ENCODE measurements at places on chromosomes 16 and 17.
A peak's percentile ranks its signal among the peaks of the same experiment; 100 is the strongest.

DNA sequence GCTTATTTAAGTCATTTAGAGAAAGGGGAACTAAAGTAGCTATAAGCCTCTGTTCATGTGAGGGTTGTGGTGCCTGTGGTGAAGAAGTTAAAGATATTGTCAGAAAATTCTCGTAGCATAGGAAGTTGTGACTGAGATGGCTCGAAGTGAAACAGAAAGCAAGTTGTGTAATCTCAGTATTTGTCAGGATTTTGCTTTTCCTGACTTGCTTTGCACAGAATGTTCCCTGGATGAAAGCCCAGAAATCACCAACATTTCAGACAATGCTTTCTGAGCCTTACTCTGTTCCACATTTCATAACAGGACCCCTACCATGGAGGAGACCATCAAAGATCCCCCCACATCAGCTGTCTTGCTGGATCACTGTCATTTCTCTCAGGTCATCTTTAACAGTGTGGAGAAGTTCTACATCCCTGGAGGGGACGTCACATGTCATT lies 10.6 kb downstream of the CALCOCO2 start:
- DNase-seq = no peak

GRCh38 chr16:2955438-2955778 lies 8.7 kb upstream of the KREMEN2 start:
- no peak for DNase-seq

GRCh38 chr17:39598047-39598481 lies 9.7 kb downstream of the NEUROD2 start:
- no peak for DNase-seq

GRCh38 chr17:61018938-61019337 lies 341.3 kb downstream of the BCAS3 start:
- DNase-seq = no peak

DNA sequence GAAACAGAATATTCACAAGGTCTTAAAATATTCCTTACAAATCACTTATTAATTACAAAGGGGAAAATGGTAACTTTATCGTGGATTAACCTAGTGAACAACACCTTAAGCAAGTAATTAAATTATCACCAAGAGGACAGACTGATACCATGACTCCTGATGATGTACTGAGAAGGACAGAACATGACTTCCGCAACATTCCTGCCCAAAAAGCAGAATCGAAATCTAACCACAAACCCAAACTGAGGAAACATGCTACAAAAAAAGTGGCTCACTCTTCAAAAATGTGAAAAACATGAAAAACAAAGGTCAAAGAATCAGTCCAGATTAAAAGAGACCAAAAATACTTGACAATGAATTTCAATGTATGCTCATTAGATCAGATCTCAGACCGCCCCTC lies 151.5 kb downstream of the AATF start:
- no peak for DNase-seq

DNA sequence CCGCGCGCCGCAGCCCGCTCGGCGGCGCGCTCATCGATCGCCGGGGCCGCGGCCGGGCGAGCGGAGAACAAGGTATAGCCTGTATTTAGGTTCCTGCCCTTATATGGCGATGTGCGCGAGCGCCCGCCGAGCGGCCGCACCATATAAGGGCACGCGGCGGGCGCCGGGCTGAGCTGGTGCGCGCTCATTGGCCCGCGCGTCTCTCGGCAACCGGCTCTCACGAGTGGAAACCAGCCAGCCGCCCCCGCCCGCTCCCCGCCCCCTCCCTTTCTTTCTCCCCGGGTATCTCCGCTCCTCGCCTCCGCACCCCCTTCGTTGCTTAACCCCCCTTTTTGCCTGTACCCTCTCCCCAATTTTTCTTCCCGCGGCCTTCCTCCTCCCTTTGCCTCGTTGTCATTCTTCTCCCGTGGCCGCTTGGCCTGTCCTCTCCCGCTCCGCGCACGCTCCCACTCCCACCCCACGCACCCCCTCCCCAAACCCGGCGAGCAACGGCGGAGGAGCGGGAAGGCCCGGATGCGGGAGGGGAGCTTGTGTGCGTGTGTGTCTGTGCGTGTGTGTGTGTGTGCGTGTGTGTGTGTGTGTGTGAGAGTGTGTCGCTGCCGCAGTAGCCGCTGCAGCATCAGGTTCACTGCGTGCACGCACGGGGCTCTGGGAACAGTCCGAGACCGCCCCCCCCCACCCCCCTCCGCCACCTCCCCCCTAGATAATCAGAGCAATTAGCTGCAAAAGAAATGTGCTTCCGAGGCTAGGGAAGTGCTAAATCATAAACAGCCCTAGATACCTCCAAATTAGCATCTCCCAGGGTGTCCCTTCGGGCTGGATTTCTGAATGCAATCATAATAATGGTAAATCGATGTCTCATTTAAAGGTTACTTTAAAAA lies 13.5 kb upstream of the CBX8 start:
- DNase-seq = peak; percentile 20

GRCh38 chr17:74785096-74785980 lies 9.2 kb upstream of the NAT9 start:
- DNase-seq = no peak

DNA sequence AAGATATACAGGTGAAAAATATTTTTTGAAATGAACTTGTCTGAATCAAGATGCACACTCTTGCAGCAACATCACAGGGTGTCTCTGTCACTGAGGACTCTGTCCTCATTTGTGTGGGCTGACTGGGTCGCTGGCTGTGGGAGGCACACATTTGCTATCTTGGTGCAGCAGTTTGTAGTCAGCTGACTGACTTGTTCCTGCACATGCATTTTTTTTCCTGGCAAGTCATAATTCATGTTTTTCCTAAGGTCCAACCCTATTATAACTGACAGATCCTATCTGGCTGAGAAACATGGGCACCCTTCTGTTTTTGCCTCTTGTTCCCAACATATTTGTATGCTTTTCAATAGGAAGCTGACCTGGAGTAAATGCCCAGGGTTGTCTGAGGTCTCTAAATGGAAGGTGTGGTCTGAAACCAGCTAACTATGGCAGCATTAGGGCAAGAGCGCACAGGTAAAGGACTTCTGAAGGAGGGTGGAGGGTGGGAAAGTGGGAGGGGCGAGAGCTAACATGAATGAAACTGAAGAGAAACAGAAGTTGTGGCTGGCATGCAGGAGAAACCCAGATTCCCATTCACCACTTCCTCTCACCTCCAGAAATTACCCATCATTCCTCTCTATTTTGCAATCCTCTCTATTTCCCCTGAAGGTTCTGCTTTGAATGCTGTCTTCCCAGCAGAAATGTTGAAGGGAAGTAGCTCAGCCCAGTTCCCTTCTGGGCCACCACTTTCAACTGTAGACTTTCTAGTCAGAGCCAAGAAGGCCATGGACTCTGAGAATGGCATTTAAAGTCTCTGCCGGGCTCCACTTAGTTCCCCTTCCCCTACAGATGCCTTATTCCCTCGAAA lies 166.1 kb downstream of the PRKCA start:
- no peak for DNase-seq

DNA sequence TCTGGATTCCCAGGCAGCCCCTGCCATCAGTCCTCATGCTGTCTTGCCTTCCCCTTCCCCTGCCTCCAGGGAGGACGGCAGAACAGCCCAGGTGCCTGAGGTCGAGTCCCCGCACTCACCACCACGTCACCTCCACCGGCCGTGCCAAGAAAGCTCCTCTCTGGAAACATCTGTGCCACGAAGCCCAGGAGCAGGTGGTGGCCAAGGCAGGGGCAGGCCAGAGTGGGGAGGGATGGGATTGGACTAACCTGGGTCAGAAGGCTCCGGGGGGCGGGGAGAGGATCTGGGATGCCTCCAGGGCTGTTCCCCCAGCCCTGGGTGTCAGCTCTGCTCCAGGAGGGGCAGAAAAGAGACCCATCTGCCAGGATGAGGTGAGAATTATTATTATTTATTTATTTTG lies 7.4 kb upstream of the DPEP1 start:
- no peak for DNase-seq

- no peak for DNase-seq
Measured at GRCh38 chr16:85528528-85529387, 84.4 kb upstream of the GSE1 start.

- no peak for DNase-seq
Measured at GRCh38 chr16:83720213-83720612, 87.6 kb upstream of the HSBP1 start.

GRCh38 chr17:78628547-78629435 lies 51.6 kb upstream of the DNAH17 start:
- DNase-seq = no peak

DNA sequence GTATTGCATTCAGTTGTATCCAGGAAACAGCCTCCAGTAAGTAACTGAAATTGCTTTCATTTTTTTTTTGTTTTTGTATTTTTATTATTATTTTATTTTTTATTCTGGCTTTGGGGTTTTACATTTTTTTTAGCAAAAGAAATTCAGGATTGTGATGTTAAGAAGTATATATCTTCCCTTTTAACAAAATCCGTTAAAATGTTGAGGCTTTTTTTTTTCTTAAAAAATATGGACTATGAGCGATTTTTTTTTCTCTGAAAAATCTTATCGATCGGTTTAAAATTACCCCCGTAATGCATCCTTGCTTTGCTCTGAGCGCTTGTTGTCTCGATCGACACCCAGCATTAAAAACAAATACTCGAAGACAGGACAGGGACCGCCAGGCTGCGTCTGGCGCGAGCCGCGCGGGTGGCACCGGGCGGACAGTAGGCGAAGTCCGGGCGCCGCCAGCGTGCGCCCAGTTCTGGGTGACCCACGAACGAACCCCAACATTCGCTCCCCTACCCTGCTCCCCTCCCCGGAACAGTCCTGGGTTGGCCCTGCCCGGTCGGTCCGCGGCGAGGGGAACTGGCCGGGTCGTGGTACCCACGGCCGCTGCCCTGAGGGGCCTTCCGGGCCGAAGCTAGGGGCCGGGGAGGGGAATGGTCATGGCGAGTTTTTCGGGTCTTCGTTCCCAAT lies 482 bp downstream of the BAHCC1 start:
- DNase-seq = no peak

DNA sequence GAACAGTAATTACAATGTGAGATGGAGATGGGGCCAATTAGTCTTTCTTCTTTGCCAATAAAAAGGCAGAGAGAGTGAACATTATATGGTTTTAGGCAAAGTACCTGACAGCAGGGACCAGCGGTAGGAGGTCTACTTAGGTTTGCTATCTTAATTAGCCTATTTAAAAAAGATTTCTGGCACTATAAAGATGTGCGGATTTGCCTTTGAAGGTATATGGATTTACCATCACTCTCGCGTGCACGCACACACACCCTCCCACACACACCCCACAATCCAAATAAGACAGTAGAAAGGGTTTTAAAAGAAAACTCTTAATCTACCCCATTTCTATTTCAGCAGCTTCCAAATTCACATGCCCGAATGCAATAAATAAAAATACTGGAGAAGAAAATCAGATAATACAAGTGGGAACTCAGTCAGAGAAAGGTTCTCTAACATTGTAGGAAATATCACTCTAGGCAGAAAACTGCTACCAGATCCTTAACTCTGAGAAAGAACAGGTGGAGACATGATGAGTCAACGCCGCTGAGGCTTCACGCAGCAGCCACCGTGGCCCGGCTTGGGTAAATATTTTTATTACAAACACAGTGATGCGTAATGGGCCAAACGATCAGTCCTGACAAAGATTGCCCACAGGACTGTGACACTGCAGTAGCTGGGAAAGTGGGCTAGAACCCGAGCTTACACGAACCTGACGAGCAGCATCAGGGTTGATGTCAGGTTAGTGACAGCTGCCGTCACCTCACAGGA lies 66.6 kb upstream of the AXIN2 start:
- peak; percentile 2 for DNase-seq

GRCh38 chr17:76727745-76728456 lies 1.3 kb downstream of the METTL23 start:
- no peak for DNase-seq

GRCh38 chr16:4734730-4735535 lies 596 bp downstream of the DNAAF8 start:
- peak; percentile 68 for DNase-seq

DNA sequence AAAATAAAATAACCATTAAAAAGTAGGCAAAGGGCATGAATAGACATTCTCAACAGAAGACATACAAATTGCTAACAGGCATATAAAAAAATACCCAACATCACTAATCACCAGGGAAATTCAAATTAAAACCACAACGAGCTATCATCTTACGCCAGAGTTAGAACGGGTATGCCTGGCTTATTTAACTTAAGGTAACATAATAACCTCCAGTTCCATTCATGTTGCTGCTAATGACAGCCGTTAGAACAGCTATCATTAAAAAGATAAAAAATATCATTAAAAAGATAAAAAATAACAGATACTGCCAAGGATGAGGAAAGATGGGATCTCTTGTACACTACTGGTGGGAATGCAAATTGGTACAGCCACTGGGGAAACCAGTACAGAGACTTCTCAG lies 89.3 kb downstream of the GAS7 start:
- DNase-seq = no peak

DNA sequence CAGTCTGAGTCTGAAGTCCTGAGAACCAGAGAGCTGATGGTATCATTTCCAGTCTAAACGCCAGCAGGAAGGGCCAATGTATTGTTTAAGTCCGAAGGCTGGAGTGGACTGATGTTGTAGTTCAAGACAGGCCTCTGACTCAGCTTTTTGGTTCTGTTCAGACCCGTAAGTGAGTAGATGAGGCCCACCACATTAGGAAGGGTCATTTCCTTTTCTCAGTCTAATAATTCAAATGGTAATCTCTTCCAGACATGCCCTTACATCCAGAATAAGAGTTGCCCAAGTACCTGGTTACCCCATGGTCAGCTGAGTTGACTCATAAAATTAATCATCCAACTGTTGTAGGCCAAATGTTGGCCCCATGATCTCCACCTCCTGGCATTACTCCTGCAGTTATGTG lies 442.6 kb upstream of the HSBP1 start:
- DNase-seq = no peak

DNA sequence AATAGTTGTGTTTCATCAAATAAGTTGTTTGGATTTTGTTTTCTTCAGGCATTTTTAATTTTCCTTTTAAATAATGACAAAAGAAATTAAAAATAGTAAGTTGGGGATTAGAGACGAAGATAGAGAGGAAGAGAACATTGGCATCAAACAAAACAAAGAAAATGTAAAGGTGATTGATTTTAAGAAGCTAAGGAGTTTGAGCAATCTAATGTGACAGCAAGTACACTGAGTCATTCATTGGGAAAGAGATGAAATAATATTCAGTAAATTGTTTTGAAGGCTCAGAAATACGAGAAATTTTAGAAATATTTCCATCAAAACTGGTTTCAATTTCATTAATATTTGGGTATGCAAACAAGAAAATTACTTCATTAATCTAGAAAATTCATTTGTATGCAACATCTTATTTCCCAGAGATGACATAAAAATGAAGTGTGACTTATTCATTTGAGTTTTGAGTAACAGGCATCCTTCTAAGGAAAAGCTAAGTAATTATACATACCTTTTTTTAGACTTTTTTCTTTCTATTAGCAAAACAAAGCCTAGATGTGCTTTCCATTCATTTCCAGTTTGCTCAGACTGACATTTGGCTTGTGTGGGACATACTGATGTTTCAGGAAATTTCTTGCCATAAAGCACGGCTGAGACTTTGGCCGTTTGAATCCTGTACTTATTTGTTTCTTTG lies 66.7 kb downstream of the COX10 start:
- no peak for DNase-seq

- no peak for DNase-seq
Measured at GRCh38 chr17:60149691-60150582, at the start of gene CA4. Gene CA4 (plus strand): TSS chr17:60149973. CDS start chr17:60150035, 62 bp downstream.

- DNase-seq = no peak
Measured at GRCh38 chr17:28811651-28812090, 30.9 kb downstream of the FAM222B start.

Data from amniotic stem cell (primary cell).